ENCODE measurements at places on chromosomes 3 and 15.

DNA sequence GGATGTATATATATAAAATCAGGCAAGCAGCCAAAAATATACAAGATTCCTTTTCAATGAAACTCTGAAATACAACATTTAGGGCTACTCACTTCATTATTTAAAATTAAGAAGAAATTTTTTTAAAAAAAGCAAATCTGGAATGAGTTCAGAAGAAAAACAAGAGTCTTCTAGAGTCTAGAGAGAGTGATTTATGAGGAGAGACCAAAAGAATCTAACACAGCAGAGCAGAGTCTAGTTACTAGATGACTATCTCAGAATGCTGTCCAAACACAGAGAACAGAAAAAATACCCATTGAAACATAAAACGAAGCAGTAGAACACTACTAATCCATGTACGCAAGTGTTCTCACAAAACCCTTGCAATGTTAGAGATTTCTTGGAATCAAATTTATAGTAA lies 275.2 kb upstream of the CBLB start:
- no peak for DNase-seq
- H3K4me3 ChIP-seq: no peak overlapping the region
- no peaks in the 10 kb centered on the region for H3K4me1 ChIP-seq
- H3K27ac ChIP-seq: no peak overlapping the region

GRCh38 chr15:65370885-65371284 lies 6.9 kb downstream of the IGDCC3 start:
- no peaks in the 10 kb centered on the region for H3K27me3 ChIP-seq
- peaks cover 43% of the 10 kb centered on the region for H3K4me1 ChIP-seq
- H3K27ac ChIP-seq: no peak overlapping the region
- no peak overlapping the region for H3K4me3 ChIP-seq
- no peak for DNase-seq

DNA sequence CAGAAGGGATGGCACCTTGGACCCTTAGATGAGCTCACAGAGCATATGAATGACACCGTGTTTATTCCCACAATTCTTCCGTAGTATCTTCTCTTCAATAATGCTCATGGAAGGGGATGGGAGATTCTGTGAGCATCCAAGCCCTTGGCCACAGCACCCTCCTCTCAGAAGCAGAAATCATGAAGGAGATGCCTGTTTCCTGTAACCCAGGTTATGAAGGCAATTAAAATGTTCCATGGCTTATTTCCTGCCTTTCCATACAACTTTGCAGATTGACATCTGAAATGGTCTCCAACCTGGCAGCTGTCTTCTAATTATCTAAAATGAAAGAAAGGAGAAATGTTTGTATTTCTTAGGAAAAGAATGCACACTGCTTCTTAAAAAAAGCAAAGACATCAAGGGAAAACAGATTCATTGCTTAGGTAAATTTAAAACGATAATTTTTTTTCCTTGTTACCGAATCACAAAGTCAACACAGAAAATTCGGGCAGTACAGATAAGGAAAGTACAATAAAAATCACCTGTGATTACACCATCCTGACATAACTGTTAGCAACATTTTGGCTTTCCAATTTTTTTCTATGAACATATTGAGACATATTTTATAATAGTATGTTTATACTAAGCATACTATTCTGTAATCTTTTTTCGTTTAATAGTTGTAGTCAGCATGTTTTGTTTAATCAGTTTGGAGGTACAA lies 128.5 kb downstream of the SQOR start:
- DNase-seq: no peak
- no peaks in the 10 kb centered on the region for H3K36me3 ChIP-seq
- no peaks in the 10 kb centered on the region for H3K27me3 ChIP-seq
- H3K4me3 ChIP-seq: no peak overlapping the region
- no peak overlapping the region for H3K27ac ChIP-seq

- no peak for DNase-seq
- H3K27me3 ChIP-seq: no peaks in the 10 kb centered on the region
- no peaks in the 10 kb centered on the region for H3K4me1 ChIP-seq
- no peaks in the 10 kb centered on the region for H3K36me3 ChIP-seq
These were observed 18.2 kb upstream of the HRH1 start for GRCh38 chr3:11136116-11136515.

GRCh38 chr15:56036546-56037067 lies 43.2 kb upstream of the NEDD4 start:
- H3K27ac ChIP-seq: no peak overlapping the region
- H3K36me3 ChIP-seq: no peaks in the 10 kb centered on the region
- H3K27me3 ChIP-seq: no peaks in the 10 kb centered on the region
- no peak overlapping the region for H3K4me3 ChIP-seq
- peaks cover 14% of the 10 kb centered on the region for H3K4me1 ChIP-seq

- no peaks in the 10 kb centered on the region for H3K36me3 ChIP-seq
- no peaks in the 10 kb centered on the region for H3K27me3 ChIP-seq
- H3K4me1 ChIP-seq: no peaks in the 10 kb centered on the region
- no peak for DNase-seq
- no peak overlapping the region for H3K27ac ChIP-seq
- no peak overlapping the region for H3K4me3 ChIP-seq
These were observed 107.9 kb upstream of the ARL6 start for GRCh38 chr3:97656638-97657037.

GRCh38 chr15:36609793-36610192 lies 30.4 kb downstream of the CDIN1 start:
- DNase-seq: no peak
- H3K36me3 ChIP-seq: no peaks in the 10 kb centered on the region
- no peak overlapping the region for H3K4me3 ChIP-seq
- no peaks in the 10 kb centered on the region for H3K27me3 ChIP-seq

GRCh38 chr3:146953511-146953981 lies 348.4 kb upstream of the PLSCR5 start:
- DNase-seq: no peak
- no peak overlapping the region for H3K27ac ChIP-seq
- no peaks in the 10 kb centered on the region for H3K4me1 ChIP-seq
- no peaks in the 10 kb centered on the region for H3K27me3 ChIP-seq

DNA sequence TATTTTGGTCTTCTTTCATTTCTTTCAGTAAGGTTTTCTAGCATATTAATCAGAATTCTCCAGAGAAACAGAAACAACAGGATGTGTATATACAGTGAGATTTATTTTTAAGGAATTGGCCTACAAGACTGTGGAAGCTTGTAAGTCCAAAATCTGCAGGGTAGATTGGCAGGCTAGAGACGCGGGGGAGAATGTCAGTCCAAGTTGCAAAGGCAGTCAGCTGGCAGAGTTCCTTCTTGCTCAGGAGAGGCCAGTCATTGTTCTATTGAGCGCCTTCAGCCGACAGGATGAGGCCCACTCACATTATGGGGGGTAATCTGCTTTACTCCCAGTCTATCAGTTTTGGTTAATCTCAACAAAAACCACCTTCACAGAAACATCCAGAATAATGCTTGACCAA lies 133.4 kb upstream of the UBE3A start:
- no peaks in the 10 kb centered on the region for H3K4me1 ChIP-seq
- H3K4me3 ChIP-seq: no peak overlapping the region
- no peaks in the 10 kb centered on the region for H3K27me3 ChIP-seq

DNA sequence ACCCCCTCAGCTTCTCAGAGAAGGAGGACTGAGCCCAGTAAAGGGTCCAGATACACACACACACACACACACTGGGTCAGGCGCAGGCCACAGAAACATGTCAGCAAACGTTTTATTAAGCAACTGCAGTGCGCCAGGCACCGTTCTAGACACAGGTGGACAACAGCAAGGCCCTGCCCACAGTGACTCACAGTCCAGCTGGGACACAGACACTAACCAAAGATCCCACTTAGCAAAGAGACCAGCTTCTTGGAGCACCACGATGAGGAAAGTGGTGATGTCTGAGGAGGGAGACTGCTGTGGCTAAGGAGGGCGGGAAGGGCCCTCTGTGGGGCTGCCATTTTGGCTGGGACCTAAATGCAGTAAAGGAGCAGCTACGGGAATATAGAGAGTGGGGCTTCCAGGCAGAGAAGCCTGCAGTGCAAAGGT lies 2.8 kb upstream of the VILL start:
- H3K36me3 ChIP-seq: no peaks in the 10 kb centered on the region
- H3K27ac ChIP-seq: no peak overlapping the region
- no peak for DNase-seq
- H3K27me3 ChIP-seq: no peaks in the 10 kb centered on the region
- no peaks in the 10 kb centered on the region for H3K4me1 ChIP-seq
- no peak overlapping the region for H3K4me3 ChIP-seq

DNA sequence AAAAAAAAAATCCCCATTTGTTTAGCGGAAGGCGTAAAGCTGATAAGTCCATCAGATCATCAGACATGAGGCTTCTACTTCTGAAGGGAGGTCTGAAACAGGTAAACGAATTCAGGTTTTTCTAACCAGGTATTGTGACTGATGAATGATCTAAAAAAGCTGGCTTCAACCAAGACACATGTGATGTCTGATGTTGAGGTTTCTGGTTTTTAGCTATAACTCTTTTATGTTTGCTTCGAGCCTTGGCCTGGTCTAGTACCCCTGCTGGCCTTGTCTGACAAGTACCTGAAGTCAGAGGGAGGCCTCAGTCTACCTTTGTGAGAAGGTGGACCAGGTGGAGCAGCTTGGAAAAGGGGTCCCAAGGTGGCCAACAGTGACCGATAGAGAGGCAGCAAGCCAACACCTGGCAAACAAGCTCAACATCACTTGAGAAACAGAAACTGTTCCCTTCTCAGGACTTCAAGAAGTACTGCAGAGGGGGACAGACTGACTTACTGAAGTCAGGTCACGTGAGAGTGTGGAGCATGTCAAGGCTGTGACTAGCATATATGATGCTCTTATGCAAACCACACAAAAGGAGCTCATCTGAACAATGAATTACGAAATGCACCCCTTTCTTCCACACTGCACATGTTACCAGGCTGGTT lies 33.0 kb upstream of the CA12 start:
- H3K4me1 ChIP-seq: no peaks in the 10 kb centered on the region
- no peaks in the 10 kb centered on the region for H3K27me3 ChIP-seq
- H3K36me3 ChIP-seq: no peaks in the 10 kb centered on the region
- H3K27ac ChIP-seq: no peak overlapping the region
- H3K4me3 ChIP-seq: no peak overlapping the region

DNA sequence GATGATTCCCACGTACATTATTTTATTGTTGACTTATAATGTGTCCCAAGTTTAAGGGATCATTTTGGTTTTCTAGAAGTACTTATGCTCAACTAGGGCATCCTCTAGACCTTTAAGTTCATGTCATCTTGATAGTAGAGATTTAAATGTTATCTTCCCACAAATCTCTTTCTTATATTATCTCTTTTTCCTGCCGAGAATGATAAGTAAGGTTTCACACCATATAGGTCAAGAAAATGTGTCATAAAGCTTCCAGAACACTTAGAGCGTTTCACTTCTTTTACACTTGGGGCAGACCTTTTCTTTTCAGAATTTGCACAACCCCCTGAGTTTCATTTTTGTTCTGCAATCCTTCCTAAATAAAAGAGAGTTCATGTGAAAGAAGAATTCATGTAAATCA lies 142.0 kb upstream of the CBLB start:
- H3K27me3 ChIP-seq: no peaks in the 10 kb centered on the region
- H3K4me3 ChIP-seq: no peak overlapping the region
- no peaks in the 10 kb centered on the region for H3K36me3 ChIP-seq
- no peak overlapping the region for H3K27ac ChIP-seq

GRCh38 chr3:172258624-172259023 lies 189.6 kb downstream of the GHSR start:
- no peak overlapping the region for H3K4me3 ChIP-seq
- peaks cover 23% of the 10 kb centered on the region for H3K4me1 ChIP-seq
- no peaks in the 10 kb centered on the region for H3K27me3 ChIP-seq
- peak; percentile 65 for DNase-seq
- H3K27ac ChIP-seq: peak overlapping the region; percentile 90

DNA sequence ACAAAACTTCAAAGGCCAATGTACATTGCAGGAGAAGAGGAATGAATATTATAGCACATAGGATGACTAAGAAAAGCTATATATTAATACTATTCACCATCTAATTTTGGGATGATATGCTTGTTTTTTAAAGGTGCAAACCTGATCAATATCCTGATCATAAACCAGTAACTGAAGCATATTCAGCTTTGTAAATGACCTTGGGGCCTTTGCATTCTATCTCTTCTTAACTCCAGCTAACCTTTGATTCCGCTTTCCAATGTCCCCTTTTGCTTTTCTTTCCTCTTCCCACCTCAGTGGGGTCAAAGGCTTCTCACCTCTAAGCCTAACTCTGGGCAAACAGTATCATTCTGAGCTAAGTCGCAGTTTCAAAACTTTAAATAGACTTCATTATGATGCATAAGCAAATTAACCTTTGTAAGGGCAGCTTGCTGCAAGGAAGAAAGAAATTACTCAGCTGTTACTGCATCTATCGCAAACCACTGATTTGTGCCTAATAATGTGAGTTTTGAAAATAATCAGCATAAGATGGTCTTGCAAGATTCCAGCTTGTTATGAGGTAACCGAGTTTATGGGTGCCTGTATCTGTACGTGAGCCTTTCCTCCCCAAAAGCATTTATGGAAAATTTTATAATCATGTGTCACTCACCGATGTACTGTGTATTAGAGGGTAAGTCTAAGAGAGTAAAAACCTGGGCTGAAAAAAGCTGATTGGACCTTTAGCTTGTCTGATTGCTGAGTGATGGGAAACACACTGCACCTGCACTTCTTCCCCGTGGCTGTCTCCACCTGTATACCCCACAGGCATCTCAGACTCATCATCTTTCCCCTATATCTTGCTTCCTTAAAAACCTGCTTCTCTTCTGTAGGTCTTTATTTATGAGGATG lies 116.8 kb downstream of the TPRG1 start:
- DNase-seq: no peak
- no peaks in the 10 kb centered on the region for H3K36me3 ChIP-seq
- no peak overlapping the region for H3K4me3 ChIP-seq
- H3K27me3 ChIP-seq: no peaks in the 10 kb centered on the region

- no peak for DNase-seq
- no peak overlapping the region for H3K4me3 ChIP-seq
- no peaks in the 10 kb centered on the region for H3K36me3 ChIP-seq
These were observed 203.6 kb upstream of the WNT5A start for GRCh38 chr3:55690726-55691125.

- peaks cover 9% of the 10 kb centered on the region for H3K4me1 ChIP-seq
- H3K4me3 ChIP-seq: no peak overlapping the region
- H3K36me3 ChIP-seq: no peaks in the 10 kb centered on the region
- no peak for DNase-seq
- no peaks in the 10 kb centered on the region for H3K27me3 ChIP-seq
These were observed 106.2 kb downstream of the TMCO5A start for GRCh38 chr15:38040615-38041014.

DNA sequence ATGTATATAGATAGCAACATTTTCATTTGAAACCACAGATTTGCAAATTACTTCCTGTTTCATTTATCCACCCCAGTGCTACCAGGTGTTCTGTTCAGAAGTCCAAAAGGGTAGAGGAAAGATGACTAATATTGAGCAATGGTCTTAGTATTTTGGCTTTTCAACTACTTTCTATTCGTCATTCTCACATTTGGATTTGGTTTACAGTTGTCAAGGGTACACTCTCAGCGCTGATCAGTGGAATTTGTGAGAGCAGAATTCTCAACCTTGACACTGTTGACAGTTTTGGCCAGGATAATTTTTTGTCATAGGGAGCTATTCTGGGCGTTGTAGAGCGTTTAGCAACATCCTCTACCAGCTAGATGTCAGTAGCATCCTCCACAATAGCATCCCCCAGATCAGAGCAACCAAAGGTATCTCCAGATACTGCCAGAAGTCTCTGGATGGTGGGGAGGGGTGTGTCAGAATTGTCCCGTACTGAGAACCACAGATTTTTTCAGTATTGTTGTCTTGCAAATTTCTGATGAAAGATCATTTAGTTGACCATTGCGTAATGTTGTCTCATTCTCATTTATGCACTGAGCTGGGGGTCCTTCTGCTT lies 4.2 kb downstream of the HMCES start:
- H3K4me3 ChIP-seq: no peak overlapping the region
- H3K36me3 ChIP-seq: peaks cover 6% of the 10 kb centered on the region
